PC-9 (cell line): ENCODE measurements at places on chromosomes 1 and 21.

DNA sequence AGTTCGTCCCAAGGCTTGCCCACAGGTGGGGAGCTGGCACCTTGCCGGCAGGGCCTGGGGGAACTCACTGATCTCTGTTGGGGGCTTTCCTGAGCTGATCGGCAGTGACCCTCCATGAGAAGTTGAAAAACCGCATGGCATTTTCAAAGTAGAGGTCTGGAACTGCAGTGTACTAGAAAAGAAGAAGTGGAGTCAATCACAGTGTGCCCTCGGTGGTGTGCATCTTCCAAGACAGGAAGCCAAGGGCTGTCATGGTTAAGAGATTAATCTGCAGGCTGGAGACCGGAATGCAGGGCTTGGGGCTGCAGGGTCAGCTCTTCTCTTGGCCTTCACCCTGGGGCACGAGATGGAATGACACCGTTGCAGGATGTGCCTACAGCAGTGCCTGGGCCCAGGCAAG, 56.8 kb downstream of the ECE1 start:
- no peak for DNase-seq

GRCh38 chr1:209567698-209568175, 15.8 kb upstream of the CAMK1G start:
- DNase-seq, result no peak

DNA sequence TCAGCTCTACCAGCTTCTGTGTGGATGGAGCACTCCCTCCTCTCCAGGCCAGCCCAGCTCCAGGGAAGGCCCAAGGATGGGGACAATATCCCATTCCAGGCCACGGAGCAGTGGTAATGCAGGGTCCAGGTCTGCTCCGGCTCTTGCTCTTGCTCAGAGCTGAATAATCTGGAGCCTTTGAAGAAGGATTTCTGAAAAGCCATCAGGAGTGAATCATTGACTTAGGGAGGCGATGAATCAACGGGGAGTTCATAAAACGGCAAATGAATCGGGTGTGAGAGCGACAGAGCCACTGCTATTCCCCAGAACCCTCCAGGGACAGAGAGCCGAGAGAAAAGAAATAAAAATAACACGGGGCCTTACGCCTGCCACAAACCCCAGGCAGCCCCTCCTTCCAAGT, 7.7 kb downstream of the POU3F1 start:
- DNase-seq, result no peak

GRCh38 chr1:223374064-223374610, 10.2 kb upstream of the SUSD4 start:
- DNase-seq, result no peak

GRCh38 chr1:205293350-205294074, 28.0 kb downstream of the NUAK2 start:
- no peak for DNase-seq

DNA sequence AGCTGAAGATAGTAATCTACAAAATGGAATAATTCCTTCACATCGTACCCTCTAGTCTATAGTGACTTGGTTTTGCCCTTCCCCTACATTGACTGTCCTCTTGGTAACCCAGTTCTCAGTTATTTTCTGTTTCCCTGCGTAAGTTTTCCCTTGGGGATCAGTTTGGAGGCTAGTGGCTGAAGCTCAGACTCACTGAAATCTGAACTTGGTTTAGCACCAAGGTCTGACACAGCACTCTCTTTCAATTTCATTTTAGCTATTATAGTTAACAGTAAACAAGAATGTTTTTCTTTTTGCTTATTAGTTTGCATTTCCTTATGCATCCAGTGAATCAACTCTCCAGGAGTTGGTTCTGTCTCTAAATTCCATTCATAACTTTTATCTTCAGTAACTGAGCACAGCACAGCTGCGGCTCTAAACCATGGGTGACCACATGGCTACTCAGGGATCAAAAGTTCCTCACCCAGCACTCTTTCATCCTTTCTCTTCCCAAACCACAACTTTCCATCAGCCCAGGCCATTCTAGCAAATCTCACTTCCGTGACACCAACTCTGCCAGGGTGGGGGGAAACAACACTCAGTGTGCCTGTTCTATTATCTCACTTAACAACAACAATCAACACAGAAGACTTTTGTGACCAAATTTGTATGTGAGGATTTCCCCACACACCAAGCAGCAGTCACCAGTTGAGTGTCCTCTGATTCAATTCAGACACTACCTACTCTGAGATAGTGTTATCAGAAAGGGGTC, 17.6 kb upstream of the IFI6 start:
- DNase-seq, result no peak

DNA sequence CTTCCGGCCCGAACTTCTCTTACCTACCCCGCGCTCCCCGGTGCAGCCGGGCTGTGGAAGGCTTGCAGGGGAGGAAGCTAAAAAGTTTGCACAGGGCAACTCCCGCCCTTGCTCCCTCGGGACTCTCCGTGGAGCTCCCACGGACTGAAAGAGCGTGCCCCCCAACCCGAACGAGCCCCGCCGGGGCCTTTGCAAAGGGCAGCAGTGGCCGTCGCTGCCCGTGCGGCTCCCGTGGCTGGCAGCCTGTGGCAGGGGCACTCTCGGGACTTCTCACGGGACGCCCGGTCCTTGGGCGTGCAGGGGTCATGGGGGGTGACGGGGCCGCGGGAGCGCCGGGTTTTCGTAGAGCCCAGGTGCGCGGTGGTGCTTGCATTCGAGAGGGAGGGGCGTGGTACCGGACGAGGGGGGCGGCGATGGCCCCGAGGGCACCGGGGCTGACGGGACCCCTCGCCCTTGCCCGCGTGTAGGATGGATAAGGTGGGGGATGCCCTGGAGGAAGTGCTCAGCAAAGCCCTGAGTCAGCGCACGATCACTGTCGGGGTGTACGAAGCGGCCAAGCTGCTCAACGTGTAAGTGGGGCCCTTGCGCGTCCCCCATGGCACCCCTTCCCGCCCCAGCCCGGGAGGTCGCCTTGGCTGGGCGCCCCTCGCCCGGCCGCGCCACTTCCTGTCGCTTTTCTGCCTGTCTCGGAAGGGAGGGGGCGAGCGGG, 711 bp downstream of the GADD45A start:
- DNase-seq, result peak; percentile 51

DNA sequence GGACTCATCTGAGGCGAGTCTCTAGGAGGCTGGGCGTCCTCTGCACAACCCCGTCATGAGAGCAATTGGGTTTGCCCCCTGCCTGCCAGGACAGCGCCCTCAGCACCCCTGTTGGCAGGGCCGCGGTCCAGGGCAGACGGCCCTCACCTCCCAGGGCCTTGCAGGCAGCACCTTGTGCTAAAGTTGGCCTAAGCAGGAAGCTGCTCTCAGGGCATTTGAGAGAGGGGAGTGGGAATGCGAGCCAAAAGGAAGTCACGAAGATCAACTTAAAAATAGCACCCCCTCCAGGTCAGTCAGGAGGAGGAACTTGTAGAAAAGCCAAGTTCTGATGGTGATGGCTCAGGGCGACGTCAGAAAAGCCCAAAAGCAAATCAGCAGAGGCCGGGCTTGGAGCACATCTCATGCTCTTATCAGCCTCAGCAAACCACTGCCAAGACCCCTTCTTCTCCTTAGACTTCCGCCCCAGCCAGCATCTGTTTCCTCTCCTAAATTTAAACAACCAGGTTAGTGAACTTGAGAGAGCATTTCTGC, 12.6 kb upstream of the ADORA3 start:
- DNase-seq, result no peak

GRCh38 chr1:42322577-42322976, 12.5 kb downstream of the FOXJ3 start:
- no peak for DNase-seq

- no peak for DNase-seq
Measured at GRCh38 chr1:218712677-218713076, 367.5 kb downstream of the TGFB2 start.

DNA sequence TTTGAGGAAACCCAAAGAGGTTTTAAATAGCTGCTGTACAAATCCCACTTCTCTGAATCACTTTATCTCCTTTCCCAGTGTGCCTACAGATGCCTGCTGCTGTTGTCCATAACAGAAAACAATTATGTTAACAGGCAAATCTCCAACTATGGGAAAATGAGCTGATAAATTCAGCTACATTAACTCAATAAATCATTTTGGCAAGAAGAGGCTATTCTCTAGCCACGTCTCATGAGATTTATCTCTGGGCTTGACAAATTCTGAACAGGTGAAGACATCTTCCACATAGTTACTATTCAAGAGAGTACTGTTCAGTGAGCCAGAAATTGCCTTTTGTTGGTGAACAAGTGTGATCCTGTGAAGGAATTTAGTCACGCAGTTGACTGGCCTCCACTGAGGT, 327.1 kb upstream of the FMN2 start:
- DNase-seq, result no peak

DNA sequence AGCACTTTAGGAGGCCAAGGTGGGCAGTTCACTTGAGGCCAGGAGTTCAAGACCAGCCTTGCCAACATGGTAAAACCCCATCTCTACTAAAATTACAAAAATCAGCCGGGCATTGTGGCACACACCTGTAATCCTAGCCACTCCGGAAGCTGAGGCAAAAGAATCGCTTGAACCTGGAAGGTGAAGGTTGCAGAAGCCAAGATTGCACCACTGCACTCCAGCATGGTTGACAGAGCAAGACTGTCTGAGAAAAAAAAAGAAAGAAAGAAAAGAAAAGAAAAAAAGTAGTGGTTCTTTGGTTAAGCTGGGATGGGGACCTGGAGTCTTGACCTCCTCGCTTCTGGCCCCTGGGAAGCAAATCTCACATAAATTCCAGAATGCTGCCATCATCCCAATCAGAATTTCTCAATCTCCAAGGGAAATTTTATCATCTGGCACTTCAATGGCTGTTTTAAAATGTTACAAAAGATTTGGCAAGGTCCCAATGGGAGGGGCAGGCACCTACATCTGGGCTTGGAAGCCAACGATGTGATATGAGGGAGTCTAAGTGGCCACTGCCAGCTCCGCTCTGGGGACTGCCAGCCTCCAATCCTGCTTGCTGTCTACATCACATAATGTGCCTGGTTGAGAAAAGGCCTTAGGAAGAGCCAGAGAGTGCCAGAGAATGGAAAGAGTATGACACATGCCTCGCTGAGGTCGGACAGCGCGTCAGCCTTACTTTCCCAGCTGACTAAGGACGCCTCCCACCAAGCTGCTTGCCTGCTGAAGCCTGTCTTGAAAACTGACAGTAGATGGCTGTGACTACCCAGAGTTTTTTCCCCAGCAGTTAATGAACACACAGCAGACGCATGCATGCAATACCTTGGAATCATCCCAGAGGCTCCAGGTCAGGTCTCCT, 42.1 kb upstream of the SRP9 start:
- DNase-seq, result peak; percentile 79

GRCh38 chr1:99627615-99628014, 18.3 kb upstream of the PALMD start:
- no peak for DNase-seq

DNA sequence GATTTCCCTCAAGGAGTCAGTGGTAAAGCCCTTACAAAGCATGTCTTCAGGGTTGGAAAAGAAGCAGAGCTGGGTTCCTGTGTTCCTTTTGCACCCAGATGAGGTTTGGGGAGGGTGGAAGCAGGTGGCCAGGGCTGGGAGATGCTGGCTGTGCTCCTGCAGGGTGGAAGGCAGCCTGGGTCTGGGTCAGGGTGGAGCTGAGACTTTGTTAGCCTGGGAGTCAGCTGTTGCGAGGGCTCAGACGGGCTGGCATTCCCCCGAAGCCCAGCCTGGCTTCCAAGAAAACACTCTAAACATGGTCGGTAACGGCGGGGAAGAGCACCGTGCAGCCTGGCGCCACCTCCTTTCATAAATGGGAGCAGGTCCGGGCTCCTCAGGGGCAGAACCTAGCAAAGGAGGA, 43.7 kb upstream of the EPS8L3 start:
- no peak for DNase-seq
